Gastrocnemius medialis (tissue), 4 donors: ENCODE measurements at places on chromosomes 7 and 10.

GRCh38 chr10:116850058-116850611 lies 836 bp downstream of the ENO4 start:
- no peak for DNase-seq

- DNase-seq: no peak
These were observed 121.4 kb downstream of the AUTS2 start for GRCh38 chr7:69719717-69720116.

DNA sequence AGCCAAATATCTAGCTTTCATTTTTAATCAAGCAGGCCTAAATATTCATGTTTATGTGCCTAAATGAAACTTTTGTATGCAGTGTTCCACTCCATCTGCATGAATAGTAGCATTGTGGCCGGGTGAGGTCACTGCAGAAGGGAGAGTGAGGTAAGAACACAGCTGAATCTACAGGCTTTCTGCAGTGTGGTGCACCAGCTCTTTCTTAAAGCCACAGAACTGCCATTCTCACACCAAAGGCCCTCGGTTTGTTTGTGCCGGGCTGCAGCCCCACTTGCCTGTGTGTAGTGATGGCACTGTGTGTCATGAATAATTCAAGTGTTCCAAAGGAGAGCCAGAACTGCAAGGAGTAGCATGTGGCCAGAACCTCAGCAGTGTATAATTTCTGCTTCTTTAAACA lies 204.1 kb downstream of the TRIL start:
- DNase-seq: no peak

DNA sequence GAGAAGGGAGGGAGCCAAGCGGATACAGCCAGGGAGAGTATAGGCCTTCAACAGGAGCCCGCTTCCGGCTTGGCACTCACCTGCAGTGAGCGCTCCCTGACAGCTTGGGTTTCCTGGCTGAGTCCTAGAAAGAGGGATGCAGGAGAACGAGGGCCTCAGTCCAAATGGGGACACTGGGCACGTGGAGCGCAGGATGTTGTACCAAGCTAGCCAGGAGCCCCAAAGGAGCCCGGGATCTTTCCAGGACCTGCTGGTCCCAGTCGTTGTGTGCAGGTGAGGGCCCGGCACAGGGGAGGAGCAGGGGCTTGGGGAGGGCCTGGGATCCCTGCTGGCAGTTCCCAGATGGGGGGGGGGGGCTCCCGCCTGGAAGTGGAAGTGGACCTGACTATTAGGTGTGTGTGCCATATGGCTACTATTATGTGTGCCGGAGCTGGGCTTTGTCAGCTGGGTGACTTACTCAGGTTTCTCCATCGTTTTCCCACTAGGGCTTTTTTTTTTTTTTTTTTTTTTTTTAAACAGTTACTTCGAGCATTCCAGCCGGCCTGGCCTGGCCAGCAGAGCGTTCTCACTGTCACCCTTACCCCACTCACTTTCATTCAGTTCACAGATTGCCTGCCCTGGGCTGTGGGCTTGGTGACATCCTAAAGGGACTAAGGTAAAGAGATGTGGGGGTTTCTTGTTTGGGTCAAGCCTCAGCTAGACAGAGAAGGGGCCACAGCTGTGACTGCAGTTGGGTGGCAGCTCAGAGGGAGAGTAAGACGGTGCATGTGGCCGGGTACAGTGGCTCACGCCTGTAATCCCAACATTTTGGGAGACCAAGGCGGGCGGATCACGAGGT lies 3.8 kb downstream of the AGAP3 start:
- no peak for DNase-seq
